ENCODE measurements at places on chromosomes 12 and 14.

DNA sequence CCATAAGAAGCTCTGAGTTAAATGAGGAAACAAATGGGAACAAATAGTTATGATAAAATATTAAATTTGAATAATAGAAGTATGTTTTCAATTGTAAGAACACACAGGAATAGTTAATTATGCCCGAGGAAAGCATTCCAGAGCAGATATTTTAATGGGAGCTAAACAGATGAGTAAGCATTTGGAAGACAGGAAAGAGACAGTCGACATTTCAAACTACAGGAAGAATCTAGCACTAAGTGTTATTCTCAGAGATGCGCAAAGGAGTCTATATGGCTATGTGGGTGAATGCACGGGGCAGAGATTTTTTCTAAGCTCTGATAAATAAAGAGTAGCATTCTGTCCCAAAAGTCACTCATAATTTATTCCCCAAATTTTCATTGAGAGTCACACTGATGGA lies 64.5 kb upstream of the SSTR1 start:
- DNase-seq = peak; percentile 17

- DNase-seq = no peak
Observed at GRCh38 chr12:116400636-116401372, 123.3 kb upstream of the MED13L start.

GRCh38 chr12:26455936-26456574 lies 260.7 kb downstream of the SSPN start:
- DNase-seq = no peak

DNA sequence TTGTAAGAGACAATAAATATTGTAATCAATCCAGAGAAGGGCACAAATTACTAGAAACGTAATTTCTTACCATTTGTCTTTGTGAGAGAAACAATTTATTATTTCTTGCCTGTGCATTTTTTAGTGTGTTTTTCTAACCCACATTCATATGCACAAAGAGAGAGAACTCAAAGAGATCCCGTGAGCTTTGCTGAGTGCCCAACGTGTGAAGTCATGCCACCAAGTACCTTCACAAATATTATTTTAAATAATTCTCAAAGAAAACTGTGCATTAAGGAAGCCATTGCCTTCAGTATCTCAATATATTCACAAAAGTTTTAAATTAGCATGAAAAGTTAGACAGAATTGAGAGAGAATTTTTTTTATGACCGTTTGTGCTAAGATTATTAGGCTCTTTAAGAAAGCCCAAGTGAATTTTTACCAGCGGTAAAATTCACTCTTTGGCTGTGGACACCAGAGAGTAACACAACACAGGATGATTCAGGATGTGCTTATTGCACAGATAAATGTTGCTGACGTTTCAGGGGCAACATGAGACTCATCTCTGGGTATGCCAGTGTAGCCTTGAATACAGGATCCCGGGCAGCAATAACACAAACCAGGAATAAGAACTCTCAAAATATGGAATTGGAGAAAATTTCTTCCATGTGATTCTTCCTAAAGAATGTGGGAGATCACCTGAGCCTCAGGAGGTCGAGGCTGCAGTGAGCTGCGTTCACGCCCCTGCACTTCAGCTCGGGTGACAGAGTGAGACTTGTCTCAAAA lies 2.9 kb downstream of the ARHGDIB start:
- DNase-seq = no peak

- no peak for DNase-seq
Observed at GRCh38 chr14:99205086-99205688, 66.8 kb downstream of the BCL11B start.

DNA sequence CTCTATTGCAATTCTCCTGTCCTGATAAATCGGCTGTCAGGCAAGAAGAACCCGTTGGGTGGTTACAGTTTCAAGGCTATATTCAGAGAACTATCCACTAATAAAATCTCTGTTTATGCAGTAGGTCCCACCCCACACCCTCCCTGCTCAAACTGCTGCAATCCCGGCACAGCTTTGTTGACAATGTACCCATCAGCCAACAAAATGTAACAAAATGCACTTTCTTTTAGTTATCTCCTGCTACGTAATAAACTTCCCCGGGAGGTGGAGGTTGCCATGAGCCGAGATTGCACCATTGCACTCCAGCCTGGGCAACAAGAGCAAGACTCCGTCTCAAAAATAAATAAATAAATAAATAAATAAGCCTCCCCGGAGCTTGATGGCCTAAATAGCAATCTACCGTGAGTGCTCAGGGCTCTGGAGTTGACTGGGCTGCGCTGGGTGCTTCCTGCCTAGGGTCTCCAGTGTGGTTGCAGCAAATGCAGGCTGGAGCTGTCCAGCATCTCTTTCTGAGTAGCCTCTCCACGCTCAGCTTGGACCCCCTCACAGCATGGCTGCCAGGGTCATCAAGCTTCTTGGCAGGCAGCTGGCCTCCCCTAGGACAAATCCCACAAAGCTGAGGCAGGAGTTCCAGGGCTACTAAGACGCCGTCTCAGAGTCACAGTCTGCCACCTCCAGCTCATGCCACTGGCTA lies 43.2 kb upstream of the FBRSL1 start:
- DNase-seq = no peak

DNA sequence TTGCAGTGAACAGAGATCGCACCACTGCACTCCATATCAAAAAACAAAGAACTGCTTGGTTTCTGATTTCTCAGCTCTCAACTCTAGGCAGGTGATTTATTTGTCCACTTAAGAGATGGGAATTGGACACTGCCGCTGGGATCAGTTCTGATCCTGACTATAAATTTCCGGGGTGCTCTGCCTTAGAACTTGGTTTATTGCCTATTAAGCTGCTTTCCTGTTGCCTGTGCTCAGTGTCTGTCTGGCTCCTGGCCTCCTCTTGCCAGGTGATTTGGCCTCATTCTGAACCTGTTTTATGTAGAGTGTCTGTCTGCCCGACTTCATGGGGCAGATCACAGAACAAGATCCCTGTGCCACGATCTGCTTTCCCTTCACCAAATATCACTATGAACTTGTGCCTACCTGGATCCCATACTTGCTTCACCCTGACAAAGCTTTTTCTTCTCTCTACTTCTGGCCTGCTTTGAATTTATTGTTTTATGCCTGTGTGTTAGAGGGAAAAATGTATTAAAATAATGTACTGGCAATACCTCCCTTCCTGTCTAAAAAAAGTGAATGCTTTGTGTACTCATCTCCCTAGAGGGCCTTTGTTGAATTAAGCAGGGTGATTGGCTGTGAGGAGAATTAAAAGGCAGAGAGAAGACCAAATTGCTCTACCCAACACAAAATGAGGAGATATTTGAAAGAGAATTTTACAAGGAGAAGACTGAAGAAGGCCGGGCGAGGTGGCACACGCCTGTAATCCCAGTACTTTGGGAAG lies 27.6 kb downstream of the CDKN1B start:
- DNase-seq = no peak

- DNase-seq = no peak
Observed at GRCh38 chr12:4506870-4507269, 31.8 kb upstream of the RAD51AP1 start.

- DNase-seq = no peak
Observed at GRCh38 chr12:116317986-116318575, 40.6 kb upstream of the MED13L start.

DNA sequence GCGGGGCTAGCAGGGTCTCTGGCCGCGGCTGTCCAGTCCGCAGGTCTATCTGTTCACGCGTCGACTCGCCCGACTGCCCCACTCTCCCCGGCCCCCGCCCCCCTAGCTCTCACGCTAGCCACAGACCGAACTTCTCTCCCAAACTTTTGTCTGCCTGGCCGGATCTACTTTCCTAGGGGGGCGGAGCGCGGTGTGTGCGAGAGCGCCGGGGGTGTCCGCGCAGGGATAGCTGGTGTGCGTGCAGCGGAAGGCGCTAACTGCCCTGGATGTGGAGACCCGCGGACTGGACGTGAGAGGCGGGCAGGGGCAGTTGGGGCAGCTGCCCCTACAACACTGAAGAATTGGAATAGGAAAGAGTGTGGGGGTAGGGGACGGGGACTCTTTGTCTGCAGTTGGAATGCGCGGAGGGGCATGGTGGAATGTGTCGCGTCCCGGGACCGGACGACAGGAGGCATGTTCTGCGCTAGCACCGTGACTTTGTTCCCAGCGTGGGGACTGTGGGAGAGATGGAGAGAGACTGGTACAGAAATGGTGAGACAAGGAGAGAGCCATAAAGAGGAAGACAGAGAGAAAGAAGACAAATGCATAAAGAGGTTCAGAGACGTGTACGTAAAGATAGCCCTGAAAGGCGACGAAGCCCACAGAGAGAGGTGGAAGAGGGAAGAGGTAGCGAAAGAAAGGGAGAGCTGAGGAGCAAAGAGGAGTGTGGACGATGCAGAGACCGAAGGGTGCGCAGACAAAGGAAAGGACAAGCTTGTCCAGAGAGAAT lies at the start of gene AJUBA:
Gene AJUBA, minus strand, starts transcription at position 75 of the 769 bp plus-strand sequence. CDS start 285 bp downstream, outside the sequence.
- peak; percentile 95 for DNase-seq

DNA sequence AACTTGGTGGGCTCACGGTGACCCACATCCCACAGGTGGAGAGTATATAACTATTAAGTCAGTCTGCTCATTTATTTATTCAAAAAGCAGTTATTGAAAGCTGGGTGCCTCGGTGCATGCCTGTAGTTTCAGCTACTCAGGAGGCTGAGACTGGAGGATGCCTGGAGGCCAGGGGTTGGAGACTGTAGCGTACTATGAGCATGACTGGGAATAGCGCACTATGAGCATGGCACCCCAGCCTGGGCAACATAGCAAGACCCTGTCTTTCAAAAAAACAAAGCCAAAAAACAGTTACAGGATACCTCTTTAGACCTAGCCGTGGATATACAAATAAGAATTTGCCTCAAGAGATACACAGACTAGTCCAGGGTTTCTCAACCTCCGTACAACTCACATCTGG lies 139.8 kb downstream of the ZFP36L1 start:
- no peak for DNase-seq

DNA sequence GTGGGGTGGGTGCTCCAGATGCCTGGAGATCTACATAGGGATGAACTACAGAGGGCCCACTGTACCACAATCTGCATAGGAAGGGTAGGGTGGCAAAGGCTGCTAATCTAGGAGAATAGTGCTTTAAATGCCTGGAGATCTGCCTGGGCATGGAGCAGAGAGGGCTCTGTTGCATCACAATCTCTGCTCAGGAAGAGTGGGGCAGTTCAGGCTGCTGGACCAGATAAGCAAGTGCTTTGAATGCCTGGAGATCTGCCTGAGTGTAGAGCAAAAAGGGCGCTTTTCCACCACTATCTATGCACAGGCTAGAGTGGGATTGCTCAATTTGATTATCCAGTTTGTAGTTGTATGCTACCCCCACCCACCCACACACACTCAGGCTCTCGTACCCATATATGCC lies 886.3 kb upstream of the SEL1L start:
- no peak for DNase-seq

DNA sequence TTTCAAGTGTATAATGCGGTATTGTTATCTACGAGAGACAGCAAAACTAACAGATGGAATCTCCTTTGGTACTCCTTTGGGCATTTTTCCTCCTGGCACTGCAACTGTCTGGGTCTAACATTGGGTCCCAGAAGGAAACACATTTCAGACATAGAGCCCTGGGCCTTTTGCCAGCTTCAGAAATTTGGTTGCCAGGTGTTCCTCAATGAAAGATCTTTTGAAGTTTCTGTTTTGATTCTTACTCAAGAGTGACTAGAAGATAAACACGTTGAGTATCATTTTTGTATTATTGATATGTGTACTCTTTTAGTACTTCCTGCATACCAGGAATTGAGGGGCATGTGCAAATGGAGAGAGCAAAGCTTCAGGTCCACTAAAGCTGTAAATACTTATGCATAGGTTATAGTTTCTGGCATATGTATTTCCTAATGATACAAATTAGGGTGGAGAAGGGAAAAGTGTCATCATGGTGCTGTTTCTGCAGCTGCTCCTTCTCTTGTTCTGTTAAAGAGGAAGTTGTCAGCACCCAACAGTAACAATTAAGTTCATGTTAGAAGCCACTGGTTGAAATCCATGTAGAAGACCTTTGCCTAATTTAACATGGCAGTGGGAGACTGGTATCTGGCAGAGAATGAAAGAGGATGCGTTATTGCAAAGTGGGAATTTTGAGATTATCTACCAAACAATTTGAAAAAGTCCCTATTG lies 53.5 kb downstream of the SLC38A6 start:
- no peak for DNase-seq

- peak; percentile 59 for DNase-seq
Observed at GRCh38 chr14:73591690-73592449, at the start of gene ACOT4. ACOT4 (plus strand) TSS chr14:73591873; CDS start chr14:73591960, 87 bp downstream.

DNA sequence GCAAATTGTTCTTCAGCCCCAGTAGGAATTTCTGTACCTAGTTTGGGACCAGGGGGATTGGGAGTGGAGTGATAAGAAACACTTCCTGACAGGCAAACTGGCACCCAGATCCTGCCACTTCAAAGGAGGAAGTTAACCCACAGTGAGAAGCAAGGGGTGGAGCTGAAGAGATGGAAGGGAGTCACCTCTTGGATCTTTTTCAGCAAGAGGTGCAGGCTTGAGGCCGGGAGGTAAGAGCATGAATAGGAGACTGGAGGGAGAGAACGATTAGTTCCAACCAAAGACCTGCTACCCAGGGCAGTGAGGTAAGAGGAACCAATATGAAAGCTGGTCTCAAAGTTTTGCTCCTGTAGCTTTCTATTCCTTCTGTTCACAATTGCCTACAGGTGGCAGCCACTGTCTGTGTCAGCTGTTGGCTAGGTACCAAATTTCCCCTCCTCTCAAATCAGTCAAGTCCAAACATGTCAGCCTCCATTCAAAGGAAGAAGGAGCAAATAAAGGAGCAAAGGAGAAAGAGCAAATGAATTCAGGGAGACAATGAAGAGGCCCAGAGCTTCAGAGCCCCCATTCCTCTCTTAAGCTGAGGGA lies 14.9 kb upstream of the TAC3 start:
- DNase-seq = no peak

- peak; percentile 91 for DNase-seq
Observed at GRCh38 chr12:3041558-3042164, 35.5 kb upstream of the TSPAN9 start.

DNA sequence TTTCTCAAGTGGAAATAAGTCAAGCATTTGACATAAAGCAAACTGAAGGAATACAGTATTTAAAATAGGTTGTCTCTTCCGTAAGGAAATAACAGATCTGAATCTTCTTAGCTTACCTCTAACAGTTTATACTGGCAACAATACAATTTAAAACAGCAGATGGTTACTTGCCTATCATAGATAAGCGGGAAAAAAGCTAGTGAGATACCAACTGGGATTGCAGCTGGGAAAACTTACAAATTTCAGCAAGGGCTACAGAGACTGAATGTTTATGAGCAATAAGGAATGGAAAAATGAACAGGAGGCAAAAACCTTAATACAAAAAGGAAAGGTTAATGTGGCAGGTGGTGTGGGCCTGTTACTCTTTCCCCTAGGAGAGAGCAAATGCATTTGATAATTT lies 220.0 kb downstream of the RASSF9 start:
- DNase-seq = no peak

- DNase-seq = no peak
Observed at GRCh38 chr14:82124511-82124910, 590.9 kb upstream of the SEL1L start.

- no peak for DNase-seq
Observed at GRCh38 chr14:28772613-28773012, 6.0 kb downstream of the FOXG1 start.

GRCh38 chr12:132323171-132324010 lies 6.0 kb downstream of the GALNT9 start:
- DNase-seq = peak; percentile 37

DNA sequence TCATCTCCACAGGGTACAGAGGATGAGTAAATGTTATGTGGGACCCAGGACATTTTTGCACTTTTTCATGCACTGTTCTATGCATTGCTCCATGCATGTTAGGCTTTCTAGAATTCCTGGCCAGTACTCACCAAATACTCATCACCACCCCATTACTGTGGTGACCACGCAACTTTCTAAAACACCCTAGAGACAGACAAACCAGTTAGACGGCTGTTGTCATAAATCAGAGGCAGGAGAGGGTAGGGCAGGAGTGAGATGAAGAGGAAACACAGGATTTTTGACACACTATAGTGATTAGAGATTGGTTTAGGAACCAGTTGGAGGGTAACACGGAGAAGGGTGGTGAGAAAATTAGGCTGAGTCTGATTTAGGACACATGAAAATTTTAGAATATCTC lies 59.3 kb downstream of the IFNG start:
- DNase-seq = no peak

Measured in AG20443 (cell line).